EL (cell line): ENCODE measurements at places on chromosomes 16 and 17.

DNA sequence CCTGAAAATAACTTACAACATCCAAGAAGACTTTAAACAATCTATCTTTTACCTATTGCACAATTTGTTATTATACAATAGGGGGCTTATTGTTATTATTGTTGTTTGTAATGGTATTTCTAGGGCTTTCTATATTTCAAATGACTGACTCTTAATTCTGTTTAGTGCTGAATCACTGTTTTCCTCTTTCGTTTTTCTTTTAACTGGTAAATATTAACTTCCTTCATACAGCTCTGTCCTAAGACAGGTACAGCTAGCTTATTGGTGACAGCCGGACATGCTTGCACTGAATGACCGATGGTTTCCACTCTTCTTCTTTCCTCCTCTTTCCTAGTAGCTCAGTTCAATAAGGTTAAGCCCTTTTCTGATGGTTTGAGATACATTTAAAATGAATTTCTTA lies 11.6 kb downstream of the KRTAP9-7 start:
- DNase-seq = no peak

GRCh38 chr16:3256866-3257465 lies 533 bp upstream of the MEFV start:
- DNase-seq = peak; percentile 52

DNA sequence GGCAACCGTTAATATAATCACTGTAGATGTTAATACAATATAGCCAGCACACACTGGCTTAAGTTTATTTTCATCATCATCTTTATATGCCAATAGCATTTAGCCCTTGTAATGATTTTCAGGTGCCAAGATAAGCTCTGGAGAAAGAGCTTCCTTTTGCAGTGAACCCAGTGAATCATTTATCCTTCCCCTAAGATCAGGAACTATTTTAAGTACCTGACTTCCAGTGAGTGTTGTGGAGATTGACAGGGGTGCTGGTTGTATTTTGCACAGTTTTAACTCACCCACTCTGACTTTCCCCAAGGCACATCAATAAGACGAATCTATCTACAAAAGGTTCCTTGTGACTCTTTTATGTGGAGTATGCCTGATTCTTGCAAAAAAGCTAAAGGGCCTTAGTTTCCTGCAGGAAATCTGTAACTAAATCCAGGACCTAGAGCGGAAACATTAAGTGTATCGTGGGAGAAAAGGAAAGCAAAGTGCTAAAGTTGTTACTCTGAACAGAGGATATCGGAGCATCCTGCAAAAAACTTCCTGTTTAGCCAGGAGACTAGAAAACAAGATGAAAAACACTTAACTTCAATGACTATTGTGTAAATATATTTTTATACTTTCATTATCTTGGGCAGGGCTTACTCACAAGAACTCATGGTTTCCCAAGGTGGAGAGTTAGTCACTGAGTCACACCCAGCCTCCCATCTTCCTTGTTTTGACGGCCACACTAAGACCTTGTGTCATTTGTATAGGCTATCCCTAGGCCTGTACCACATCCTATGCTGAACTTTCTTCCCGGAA lies 183.6 kb downstream of the MAP2K6 start:
- peak; percentile 69 for DNase-seq

DNA sequence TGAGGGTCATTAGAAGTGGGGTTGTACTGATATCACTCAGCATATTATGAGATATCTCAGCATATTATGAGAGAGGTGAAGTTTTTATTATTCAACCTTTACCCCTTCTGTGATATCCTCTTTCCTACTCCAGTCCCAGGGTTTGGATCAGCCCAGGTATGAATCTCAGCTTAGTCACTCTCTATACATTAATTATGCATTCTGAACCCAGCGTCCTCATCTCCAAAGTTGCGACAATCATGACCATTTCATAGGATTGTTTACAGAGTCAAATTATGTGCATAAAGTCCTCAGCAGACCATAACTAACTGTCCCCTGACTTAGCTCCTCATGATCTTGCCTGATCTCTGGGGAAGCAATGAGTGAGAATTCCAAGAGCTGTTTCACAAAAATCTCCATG lies 20.5 kb upstream of the BLMH start:
- no peak for DNase-seq

GRCh38 chr17:39238311-39238972 lies 12.7 kb upstream of the STAC2 start:
- peak; percentile 72 for DNase-seq

DNA sequence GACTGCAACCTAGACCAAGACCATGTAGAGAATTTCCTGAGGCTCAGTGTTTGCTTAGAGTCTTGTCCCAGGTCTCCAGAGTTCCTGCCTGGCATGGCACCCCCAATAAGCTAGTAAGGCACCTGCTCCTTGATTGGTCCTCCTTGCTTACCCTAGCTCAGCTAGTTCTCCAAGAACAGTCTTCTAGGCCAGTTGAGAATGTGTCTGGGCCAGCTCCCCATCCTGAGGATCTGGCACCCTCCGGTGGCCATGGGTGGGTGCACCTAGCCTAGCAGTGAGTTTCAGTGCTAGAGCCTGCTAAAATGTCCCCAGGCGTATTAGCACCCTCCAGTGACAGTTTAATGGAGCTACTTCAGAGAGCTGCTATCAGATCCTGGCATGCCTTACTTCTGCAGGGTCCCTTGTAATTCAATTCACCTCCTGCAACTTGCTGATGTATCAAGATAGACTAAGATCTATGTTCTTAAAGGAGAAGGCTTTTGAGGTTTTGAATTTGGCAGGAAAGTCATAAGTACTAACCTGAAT lies 44.4 kb upstream of the MED13 start:
- peak; percentile 81 for DNase-seq

GRCh38 chr16:27230562-27231001 lies 27.3 kb downstream of the KDM8 start:
- DNase-seq = no peak

GRCh38 chr16:73166441-73166851 lies 118.5 kb upstream of the ZFHX3 start:
- no peak for DNase-seq

- DNase-seq = peak; percentile 52
These were observed 623 bp downstream of the E4F1 start for GRCh38 chr16:2223942-2224486.

GRCh38 chr17:48491527-48492273 lies 39.1 kb downstream of the HOXB1 start:
- DNase-seq = no peak

DNA sequence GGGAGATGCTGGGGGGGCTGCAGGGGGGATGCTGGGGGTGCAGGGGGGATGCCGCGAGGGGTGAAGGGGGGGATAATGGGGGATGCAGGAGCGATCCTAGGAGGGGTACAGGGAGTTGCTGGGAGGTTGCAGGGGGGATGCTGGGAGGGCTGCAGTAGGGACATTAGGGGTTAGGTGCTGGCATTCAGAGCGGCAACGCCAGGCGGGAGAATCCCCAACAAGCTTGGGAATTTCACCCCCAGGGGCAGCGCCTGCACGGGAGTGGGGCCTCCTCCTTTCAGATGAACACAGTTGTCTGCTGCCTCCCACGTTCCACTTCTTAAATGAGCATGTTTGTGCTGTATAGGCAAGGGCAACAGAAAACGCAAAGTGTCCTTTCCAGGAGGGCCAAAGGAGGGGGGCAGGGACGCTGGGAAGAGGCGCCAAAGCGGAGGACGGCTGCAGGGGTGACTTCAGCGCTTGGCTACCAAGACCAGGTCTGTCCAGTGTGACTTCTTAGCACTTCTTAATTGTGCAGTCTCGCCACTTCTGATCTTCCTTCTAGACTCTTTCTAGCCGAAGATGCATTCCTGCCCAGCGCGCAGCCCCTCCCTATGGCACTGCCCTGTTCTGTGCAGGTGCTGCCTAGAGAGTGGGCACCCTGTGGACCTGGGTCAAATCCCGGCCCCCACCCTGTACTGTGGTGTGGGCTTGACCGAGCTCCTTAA lies 2.0 kb upstream of the SLC6A4 start:
- no peak for DNase-seq
